ENCODE measurements at places on chromosomes 4 and X. TPM values are rescaled to one million over a fixed set of nuclear protein-coding genes. Genes with fewer than 3 reads are reported as not detected.

DRP2 gene
- total RNA-seq, result under 0.01 TPM

- no peak for DNase-seq
Observed at GRCh38 chrX:133574716-133575115, 159.4 kb upstream of the GPC4 start.

- DNase-seq, result no peak
Observed at GRCh38 chr4:140135529-140136088, 18.4 kb downstream of the MAML3 start.

GRCh38 chrX:132071254-132071653, 48.2 kb downstream of the STK26 start:
- no peak for DNase-seq

- no peak for DNase-seq
Observed at GRCh38 chr4:163085085-163085484, 81.6 kb downstream of the NAF1 start.

DNA sequence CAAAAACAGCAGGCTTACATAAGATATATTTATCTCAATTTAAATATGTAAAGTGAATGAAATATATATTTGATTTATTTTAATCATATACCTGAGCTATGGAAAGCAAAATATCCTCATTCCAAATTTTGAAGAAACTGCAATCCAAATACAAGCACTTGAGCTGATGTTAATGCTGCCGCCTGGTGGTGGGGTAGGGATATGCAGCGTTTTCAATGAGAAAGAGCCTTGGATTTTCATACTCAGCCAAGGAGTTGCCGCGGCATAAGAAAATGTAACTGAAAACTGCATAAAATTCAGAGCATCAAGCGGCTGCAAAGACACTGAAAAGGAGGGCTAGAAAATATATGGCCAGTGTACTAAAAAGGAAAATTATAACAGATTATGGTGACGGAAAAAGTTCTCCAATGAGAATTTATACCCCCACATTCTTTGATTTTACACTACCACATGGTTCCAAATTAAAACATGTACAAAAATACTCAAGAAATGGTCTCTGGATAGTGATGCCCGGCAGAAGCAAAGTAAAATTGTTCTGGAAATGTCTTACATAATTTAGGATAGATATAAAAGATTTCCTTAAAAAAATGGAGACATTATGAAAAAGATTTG, 660.3 kb upstream of the PITX2 start:
- DNase-seq, result peak; percentile 68

PNMA3 gene
- total RNA-seq, result 11.7 TPM

Data from liver (tissue), 10 donors.